LNCaP clone FGC (cell line): ENCODE measurements at places on chromosomes 6 and 20.

DNA sequence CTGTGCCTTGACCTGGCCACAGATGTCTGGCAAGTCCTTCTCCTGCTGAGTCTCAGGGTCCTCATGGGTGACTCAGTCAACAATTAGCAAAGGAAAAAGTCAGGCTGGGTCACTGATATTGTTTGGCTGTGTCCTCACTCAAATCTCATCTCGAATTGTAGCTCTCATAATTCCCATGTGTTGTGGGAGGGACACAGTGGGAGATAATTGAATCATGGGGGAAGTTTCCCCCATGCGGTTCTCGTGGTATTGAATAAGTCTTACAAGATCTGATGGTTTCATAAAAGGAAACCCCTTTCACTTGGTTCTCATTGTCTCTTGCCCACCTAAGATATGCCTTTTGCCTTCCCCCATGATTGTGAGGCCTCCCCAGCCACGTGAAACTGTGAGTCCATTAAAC is 45.7 kb downstream of the PREX1 start:
- DNase-seq: no peak

DNA sequence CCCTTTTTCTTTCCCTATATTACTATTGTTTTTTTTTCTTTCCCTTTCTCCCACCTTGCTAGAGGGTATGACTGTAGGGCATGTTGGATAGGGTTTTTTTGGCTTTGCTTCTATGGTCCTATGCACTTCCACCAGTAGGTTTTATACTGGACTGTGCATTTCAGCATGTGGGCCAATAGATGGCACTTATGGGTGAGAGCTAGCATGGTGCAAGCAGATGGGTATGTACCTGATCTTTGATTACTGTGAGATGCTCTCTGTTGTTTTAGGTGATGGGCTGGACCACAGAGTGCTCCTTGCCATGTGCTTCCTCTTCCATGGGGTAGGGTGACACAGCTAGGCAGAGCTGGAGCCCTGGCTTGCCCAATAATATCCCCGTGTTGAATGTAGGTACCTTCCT is 128.5 kb upstream of the CHD6 start:
- DNase-seq: no peak

GRCh38 chr6:124770784-124771183 is 191.5 kb upstream of the RNF217 start:
- no peak for DNase-seq

GRCh38 chr6:148445116-148445515 is 102.5 kb downstream of the SASH1 start:
- DNase-seq: no peak

GRCh38 chr20:37251825-37252477 is 9.7 kb downstream of the GHRH start:
- no peak for DNase-seq

DNA sequence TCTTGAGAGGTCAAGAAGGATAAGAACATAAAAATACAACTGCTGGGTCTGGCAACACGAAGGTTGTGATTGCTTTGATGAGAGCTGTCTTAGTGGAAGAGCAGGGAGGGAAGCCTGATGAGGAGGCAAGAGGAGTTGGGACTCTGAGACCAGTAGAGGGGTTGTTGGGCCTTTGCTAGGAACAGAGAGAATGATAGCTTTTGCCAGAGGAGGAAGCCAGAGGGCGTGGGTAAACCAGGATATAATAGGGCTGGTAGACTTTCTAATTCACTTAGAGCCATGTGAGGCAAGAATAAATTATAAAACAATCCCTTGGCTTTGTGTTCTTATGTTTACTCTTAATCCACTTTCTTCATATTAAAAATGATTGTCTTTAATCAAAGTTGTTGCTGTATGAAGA is 78.6 kb downstream of the RCAN2 start:
- DNase-seq: no peak

DNA sequence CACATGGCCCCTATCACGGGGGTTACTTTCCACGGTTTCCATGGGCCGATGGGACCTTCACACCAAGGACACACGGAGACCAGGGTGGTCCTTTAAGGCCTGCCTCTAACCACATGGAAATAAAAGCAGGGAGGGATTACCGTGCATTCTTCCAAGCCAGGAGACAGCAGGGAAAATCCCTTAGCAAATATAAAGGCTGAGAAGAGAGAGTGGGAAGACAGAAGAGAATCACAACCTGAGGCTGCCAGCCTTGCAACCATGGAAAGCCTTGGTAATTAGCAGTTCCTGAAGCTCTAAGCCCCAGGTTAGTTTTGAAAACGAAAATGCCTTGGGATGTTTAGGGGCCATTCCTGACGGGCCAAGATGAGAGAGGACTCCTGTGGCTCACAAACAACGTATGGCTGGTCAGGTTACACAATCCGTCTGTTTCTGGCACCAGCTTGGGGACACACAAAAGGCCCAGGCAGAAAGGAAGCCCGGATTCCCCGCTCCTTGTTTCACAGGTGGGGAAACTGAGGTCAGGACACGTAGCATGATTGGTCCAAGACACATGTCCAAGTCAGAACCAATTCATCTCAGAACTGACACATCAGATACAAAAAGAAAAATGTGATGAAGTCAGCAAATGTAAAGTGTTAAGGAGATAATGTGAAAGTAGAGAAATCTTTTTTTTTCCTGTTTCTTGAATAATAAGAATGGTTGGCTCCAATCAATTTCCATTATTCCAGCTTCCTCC is 2.8 kb downstream of the PREX1 start:
- no peak for DNase-seq

DNA sequence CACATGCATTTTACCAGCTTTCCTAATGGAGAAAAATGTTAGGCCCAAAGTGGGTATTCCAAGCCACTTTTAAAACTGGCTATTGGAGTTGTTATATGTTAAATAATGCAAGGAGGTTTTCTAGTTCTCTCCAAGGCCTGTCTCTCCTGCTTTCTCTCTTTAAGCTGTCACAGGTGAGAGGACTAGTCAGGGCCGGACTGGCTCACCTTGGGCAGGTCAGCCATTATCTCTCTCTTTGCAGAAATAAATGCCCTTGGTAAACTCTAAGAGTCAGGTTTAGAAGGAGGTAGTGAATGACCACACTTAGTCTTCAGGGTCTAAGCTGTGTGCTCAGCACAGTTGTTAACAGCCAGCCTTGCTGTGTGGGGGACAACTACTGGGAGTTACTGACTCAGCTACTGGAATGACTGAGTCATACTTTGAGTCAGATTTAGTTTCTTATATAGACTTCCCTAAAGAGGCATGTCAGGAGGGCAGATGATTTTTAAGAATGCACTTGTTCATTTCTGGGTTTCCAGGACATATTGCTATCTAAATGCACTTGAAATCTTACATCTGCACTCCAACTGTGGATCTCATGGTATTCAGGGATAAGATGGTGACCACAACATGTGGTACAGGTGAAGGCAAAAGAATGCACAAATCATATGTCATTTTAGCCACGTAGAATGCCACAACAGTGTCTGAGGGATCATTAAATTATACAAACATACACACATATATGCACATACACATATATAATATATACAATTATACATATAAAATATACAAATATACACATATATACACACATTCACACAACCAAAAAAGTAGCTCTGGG is 719.4 kb downstream of the EPM2A start:
- no peak for DNase-seq

DNA sequence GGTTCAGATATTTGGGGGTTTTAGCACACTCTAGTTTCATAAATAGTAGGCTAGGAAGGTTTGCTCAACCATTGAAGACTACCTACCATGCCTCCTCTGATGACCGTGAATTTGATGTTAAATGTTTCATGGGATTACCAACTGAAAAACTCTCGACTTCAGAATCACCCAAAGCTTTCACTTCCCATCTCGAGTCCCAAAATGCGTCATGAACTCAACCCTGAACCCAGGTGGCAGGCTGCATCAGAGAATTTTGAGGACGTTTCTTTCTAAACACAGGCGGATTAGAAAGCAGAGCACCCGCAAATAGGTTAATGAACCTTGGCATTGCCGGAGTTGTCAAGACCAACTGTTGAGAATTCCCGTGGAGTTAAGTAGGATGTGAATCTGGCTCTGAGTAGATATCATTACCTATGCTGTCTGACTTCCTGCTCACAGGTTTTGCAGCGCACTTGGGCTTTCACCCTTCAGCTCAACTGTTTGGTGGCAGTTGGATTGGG is 98.4 kb upstream of the ADTRP start:
- DNase-seq: no peak

GRCh38 chr6:139580592-139581484 is 206.4 kb upstream of the CITED2 start:
- DNase-seq: no peak

GRCh38 chr20:46681032-46681854 is 8.0 kb downstream of the TP53RK start:
- DNase-seq: no peak

DNA sequence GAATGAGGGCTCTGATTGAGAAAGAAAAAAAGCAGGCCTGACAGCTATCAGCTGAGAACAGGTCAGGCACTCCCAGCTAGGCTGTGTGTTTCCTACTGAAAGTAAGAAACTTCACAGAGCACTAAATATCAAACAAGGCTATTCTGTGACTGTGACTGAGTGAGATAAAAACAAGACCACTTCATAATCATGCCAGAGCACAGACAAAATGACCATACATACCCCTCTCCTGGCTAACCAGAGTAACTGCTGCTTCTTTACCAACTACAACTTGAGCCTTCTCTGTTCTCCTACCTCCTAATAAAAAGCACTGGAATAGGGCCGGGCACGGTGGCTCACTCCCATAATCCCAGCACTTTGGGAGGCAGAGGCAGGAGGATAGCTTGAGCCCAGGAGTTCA is 6.8 kb upstream of the BTN1A1 start:
- no peak for DNase-seq
